ENCODE measurements at places on chromosomes 16 and 17. TPM values are rescaled to one million over a fixed set of nuclear protein-coding genes. Genes with fewer than 3 reads are reported as not detected.

TBC1D3H gene
- not detected for total RNA-seq

CCL4 gene
- 0.28 TPM for total RNA-seq

RFWD3 gene
- total RNA-seq, result 14.0 TPM

ADAD2 gene
- 0.19 TPM for total RNA-seq

TBX2 gene
- total RNA-seq, result 2.4 TPM

CCDC40 gene
- 3.4 TPM for total RNA-seq

CDT1 gene
- 0.12 TPM for total RNA-seq

KRT24 gene
- not detected for total RNA-seq

TNFSF13 gene
- total RNA-seq, result 31.2 TPM

TAF1C gene
- 14.9 TPM for total RNA-seq

EFCAB3 gene
- total RNA-seq, result not detected

KRT32 gene
- not detected for total RNA-seq

ZP2 gene
- not detected for total RNA-seq

CIBAR2 gene
- not detected for total RNA-seq

FSCN2 gene
- 10.2 TPM for total RNA-seq

KRT20 gene
- total RNA-seq, result not detected

CLEC18B gene
- 0.56 TPM for total RNA-seq

SLC2A4 gene
- 0.42 TPM for total RNA-seq

NEK8 gene
- 5.8 TPM for total RNA-seq

PDILT gene
- total RNA-seq, result not detected

KCNH4 gene
- 0.03 TPM for total RNA-seq

FBXO39 gene
- not detected for total RNA-seq

Data from pancreas (tissue), 10 donors.